ENCODE measurements at places on chromosomes 5 and 9.

- no peak for DNase-seq
Measured at GRCh38 chr5:142287096-142287972, 37.5 kb downstream of the SPRY4 start.

GRCh38 chr9:101458963-101459631, 23.5 kb upstream of the ALDOB start:
- DNase-seq, result peak; percentile 47

GRCh38 chr9:6106711-6107339, 91.4 kb upstream of the RANBP6 start:
- DNase-seq, result peak; percentile 27

DNA sequence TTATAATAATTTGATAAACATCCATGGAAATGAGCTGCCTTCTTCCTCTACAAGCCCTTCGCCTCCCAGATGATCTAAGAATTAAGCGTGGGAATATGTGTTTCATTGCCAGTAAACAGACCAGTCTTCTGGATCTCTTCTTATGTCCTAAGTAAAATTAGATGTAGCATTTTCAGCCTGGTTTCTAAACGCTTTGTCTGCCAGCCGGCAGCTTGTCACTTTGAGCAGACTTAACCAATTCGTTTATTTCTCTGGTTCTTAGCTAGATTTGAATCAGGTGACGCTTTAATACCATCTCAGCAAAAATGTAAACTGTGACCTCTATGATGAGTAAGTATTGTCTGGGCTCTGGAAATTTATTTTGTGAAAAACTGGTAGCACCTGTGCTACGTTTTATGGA, 380.6 kb upstream of the NUDT12 start:
- DNase-seq, result no peak

DNA sequence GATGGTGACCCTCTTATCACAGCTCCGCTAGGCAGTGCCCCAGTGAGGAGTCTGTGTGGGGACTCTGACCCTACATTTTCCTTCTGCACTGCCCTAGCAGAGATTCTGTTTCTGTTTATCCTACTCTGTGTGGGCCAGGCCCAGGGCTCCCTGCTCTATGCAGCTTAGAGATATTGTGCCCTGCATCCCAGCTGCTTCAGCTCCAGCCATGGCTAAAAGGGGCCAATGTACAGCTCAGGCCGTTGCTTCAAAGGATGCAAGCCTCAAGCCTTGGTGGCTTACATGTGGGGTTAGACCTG, 2030.7 kb upstream of the CDH9 start:
- DNase-seq, result no peak

DNA sequence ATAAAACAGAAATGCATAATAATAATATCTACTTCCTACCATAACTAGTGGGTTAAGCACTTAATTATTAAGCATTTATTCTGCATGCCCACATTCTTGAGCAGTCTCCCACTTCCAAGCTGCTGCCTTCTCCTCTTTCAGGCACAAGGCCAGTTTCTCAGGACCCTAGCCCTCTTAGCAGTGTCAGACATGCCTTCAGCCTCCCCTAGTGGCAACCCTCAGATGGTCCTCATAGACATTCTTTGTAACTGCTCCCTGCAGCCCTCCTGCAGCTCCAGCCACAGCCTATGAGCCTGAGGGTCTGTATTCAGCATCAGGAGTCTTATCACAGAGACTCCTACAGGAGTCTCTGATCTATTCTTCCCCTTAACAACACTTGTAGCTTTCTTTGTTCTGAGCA, 3.9 kb downstream of the IL9 start:
- DNase-seq, result no peak

GRCh38 chr5:158727136-158727535, 372.6 kb downstream of the EBF1 start:
- no peak for DNase-seq
